ENCODE measurements at places on chromosomes 5 and 9. TPM values are rescaled to one million over a fixed set of nuclear protein-coding genes. Genes with fewer than 3 reads are reported as not detected.

GRCh38 chr5:154517181-154517580 is 39.2 kb upstream of the HAND1 start:
- DNase-seq: no peak

- peak; percentile 71 for DNase-seq
Observed at GRCh38 chr9:128552744-128553440, 505 bp downstream of the SPTAN1 start.

- DNase-seq: no peak
Observed at GRCh38 chr5:14039063-14039462, 94.6 kb upstream of the DNAH5 start.

DNA sequence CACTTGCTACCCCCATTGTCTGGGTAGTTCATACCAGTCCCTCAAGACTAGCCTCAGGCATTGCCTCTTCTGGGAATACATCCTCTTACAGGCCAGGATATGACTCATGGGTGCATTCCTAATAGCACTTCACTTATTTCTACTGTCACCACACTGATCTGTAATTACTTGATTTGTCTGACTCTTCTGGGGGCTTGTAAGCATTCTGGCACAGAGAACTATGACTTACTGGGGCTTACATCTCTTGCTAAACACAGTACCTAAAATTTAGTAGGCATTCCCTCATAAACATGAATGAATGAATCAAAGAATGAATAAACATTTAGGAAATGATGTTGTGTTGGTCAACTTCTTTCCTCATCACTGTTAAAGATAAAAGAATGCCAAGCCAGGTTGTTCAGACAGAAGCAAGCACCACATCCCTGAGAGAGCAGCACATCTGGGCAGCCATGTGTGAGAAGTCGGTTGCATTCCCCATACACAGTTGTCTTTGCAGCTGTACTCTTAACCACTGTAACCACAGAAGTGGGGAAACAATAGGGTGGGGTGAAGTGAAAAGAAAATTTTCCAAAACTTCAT is 27.6 kb downstream of the IL7R start:
- DNase-seq: no peak

DNA sequence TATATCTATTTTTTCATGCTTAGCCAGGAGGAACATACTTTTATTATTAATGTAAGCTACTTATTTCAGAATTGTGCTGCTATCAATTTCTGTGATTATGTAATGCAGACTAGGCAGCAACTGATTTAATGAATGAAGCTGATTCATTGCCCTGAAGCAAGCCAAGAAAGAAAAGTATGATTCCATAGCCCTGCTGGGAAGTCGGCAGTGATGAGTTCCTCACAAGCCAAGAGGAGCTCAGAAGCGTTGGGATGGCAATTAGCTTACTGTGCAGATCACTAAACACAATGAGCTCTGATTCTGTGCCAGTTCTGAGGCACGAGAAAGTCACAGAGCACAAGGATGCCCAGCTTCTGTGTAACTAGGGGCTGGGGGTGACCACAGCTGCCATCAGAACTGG is 254.3 kb upstream of the KLF9 start:
- peak; percentile 27 for DNase-seq

GRCh38 chr5:61941637-61942036 is 364.4 kb upstream of the KIF2A start:
- DNase-seq: no peak

The BRD3 gene
- 46.1 TPM for total RNA-seq

The LVRN gene
- 0.65 TPM for total RNA-seq

The CA9 gene
- not detected for total RNA-seq

Data from dorsolateral prefrontal cortex (tissue), 122 donors.